ENCODE measurements at places on chromosomes 5 and 9.

DNA sequence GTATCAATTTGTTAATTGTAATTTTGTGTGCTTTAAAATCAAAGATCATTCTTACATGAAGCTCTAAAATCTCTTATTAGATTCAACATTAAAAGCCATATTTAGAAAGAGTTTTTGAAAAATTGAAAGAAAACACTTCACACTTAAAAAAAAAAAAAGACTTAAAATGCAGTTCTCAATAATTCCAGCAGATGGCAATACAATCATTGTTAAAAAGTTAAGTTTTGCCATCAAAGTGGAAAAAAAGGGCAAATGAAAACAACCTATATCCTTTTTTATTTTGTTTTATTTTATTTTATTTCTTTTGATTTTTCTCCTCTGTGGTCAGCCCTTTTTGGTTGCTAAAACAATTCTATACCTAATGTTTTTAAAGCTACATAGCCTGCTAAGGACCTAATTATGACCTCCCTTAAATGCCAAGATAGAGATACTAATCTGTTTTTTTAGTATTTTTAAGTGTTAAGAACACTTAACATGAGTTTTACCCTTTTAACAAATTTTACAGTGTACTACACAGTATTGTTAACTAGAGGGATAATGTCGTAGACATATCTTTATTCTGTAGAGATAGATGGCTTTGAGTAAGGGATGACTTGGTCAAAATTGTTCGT is 154.2 kb upstream of the DAB2 start:
- no peak for DNase-seq

GRCh38 chr9:5554254-5554653 is 43.9 kb downstream of the PDCD1LG2 start:
- no peak for DNase-seq

DNA sequence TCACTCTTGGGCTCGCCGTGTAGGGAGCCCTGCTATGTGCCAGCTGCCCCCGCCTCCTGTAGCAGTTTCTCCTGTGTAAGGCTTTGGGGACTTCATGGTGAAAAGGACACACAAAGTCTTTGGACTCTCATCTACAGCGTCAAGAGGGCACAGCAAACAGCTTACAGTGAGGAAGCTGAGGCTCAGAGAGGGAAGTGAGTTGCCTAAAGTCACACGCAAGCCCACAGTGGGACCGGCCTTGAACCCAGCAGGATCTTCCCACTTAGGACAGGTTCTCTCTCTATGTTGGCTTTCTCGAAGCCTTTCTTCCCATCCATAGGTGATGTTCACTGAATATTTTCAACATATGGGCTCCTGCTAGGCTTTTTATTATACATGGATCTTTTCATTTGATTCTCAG is 9.8 kb upstream of the PRRX2 start:
- DNase-seq = no peak

DNA sequence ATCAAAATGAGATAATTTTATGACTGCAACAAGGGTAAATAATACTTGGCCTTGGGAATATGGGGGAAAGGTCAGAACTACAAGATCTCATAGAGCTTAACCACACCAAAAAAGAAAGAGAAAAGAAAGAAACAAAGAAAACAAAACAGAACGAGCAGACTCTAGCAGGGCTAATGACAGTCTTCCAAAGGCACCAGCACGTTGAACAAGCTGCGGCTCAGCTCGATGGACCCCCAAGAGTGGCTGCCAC is 689 bp downstream of the AK3 start:
- no peak for DNase-seq

GRCh38 chr9:116546711-116547581 is 140.2 kb upstream of the TRIM32 start:
- no peak for DNase-seq

- no peak for DNase-seq
Measured at GRCh38 chr5:9125852-9126251, 420.0 kb downstream of the SEMA5A start.

GRCh38 chr5:150485693-150486401 is 22.1 kb upstream of the NDST1 start:
- no peak for DNase-seq

DNA sequence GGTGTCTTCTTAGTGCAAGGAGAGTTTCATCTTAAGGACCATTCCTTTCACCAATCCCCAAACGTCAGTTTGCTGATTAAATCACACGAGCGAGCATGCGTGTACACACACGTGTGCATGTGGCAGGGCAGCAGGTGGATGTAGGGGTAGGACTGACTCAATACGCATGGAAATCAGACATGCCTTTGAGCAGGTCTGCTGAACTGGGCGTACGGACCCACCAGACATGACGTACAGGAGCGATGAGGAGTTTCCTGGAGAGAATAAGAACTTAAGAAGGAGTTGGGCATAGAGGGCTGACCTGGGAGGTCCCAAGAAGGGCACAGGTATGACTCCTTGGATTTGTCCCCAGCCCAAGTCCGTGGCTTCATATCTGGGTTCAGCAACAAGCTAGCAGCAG is 170.0 kb downstream of the FGF18 start:
- DNase-seq = no peak

- DNase-seq = no peak
Measured at GRCh38 chr5:132369007-132369473, 470 bp upstream of the SLC22A5 start.

DNA sequence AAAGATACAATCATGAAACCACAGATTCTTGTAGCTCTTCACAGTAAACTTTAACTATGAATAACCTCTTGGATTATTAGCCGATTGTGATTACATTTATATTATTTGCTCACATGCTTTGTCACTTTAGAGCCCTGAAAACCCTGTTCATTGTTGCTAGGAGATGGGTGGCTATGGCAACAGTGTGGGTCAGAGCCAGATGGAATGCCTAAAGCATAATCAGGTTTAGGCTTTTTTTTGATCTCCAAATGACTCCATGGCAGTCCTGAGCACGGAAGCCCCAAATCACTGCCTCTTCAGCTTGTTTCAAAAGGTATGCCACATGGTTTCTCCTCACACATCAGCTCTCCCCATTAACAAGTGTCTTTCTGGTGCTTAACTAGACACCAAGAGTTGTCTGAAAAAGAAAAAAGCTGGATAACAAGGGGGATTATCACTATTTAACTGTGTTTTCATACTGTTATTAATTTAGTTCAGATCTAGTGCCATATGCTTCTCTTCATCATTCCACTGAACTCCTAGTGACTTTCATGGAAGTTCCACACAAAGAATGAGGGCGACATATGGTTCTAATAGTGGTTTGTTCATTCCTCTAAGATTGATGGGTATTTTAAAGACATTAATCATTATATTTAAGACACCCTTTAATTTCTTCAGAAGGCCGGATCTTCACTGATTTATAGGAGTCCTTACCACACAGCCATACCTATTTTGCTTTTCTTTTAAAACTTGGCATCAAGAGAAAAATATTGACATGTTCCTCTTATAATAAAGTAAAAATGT is 88.8 kb upstream of the PAM start:
- no peak for DNase-seq

DNA sequence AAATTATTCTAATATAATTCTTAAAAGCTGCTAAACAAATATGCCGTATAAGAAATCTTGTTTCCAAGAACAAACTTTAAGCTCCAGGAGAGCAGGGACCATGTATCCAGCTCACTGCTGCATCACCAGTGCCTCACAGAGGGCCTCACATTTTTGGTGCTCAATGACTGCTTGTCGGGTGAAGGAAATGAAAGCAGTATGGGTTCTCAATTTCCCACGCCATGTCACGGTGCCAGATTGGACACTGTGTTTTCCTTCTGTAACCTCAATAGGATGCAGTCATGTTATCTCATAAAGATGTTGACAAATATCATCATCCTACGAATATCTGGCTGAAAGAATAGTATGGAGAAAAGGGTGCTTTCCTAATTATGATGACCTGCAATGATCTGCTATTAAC is 64.7 kb downstream of the POU5F2 start:
- no peak for DNase-seq

GRCh38 chr9:71202931-71203330 is 81.5 kb upstream of the TRPM3 start:
- no peak for DNase-seq

GRCh38 chr5:14552017-14552416 is 29.6 kb upstream of the OTULINL start:
- no peak for DNase-seq

DNA sequence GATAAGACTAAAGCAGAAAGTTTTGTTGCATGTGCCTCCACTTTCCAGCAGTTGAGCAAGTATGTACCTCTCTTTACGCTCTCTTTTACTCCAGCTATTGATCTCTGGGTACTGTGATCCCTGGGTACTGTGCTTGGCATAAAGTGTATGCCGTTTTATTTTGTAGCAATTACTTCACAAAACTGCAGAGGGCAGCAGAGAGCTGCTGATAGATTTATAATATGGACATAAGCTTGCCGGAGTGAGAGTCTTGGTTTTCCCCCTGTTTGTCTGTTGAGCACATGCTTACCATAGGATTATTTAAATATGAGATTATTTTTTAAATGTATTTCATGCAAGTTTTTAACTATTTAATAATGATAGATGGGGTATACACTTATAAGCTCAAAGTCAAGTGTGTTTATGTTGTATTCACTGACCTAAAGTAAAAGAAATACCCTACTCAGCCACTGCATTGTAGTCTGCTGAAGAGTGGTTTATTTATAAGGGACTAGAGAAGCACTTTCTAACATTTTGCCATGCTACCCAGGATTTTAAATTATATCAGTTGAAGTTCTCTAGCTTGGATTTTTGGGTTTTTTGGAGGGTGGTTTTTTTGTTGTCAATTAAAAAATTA is 13.0 kb downstream of the TTC1 start:
- DNase-seq = peak; percentile 39

- no peak for DNase-seq
Measured at GRCh38 chr5:147898875-147899401, 7.4 kb downstream of the C5orf46 start.

- DNase-seq = no peak
Measured at GRCh38 chr9:5459289-5459829, 9.0 kb downstream of the CD274 start.

GRCh38 chr5:88878976-88879375 is 4.0 kb downstream of the MEF2C start:
- DNase-seq = no peak

- no peak for DNase-seq
Measured at GRCh38 chr5:169048181-169049125, 252.5 kb downstream of the SLIT3 start.

GRCh38 chr5:2110137-2110933 is 227.6 kb upstream of the IRX4 start:
- DNase-seq = no peak

All from stimulated activated CD4-positive, alpha-beta T cell treated with anti-CD3 and anti-CD28 coated beads, Interleukin-2, amount 100 ng/mL, for 4 hours (primary cell).